ENCODE measurements at places on chromosomes 7 and 10.

- DNase-seq = peak; percentile 9
Measured at GRCh38 chr10:79400146-79401004, 45.0 kb downstream of the ZCCHC24 start.

DNA sequence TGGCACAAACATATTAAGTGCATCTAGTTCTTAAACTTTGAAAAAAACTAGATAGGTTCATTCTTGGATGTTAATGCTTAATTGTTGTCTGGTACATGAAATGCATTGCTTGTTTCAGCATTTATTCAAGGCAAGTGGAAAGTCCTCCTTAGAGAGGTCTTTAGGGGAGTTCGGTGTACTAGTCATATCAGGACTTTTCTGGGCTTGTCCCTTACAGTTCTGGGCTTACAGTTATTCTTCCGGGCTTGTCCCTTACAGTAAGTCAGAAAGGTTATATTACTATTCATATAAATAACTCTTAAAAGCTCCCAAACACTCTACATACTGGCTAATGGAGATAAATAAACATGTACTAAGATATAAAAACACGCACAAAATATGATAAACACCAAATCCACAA is 61.6 kb upstream of the MRLN start:
- no peak for DNase-seq

- DNase-seq = no peak
Measured at GRCh38 chr10:72058989-72059842, 29.1 kb downstream of the SPOCK2 start.

GRCh38 chr10:36358736-36359135 is 716.6 kb upstream of the FZD8 start:
- DNase-seq = no peak

DNA sequence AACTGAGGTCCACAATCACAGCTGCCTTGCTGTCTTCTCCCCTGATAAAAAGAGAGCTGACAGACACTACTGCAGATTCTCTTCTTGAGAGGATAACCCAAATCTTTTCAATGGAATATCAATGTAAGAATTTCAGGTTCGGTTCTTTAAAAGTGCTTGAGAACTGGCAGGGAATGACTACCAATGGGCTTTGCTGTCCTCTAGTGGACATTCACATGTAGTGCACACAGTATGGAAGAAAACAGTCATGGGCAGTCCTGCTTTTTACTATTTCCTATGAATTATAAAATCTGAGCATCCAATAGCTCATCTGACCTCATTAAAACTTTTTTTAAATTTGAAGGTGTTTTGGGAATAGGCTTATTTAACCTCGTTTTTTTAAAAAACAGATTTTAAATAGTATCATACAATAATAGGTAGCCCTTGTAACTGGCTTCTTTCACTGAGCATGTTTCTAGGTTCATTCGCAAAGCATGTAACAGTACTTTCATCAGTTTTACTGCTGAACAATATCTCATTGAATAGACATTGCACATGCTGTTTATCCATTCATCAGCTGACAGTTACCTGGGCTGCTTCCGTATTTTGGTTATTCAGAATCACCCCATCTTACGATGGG is 18.3 kb downstream of the FZD9 start:
- DNase-seq = no peak

GRCh38 chr7:27185013-27185853 is at the start of gene HOXA11:
Gene HOXA11 (minus strand): TSS chr7:27185232. CDS start chr7:27185144, 88 bp downstream.
- no peak for DNase-seq

- DNase-seq = no peak
Measured at GRCh38 chr10:69374931-69375306, 41.8 kb downstream of the TACR2 start.

DNA sequence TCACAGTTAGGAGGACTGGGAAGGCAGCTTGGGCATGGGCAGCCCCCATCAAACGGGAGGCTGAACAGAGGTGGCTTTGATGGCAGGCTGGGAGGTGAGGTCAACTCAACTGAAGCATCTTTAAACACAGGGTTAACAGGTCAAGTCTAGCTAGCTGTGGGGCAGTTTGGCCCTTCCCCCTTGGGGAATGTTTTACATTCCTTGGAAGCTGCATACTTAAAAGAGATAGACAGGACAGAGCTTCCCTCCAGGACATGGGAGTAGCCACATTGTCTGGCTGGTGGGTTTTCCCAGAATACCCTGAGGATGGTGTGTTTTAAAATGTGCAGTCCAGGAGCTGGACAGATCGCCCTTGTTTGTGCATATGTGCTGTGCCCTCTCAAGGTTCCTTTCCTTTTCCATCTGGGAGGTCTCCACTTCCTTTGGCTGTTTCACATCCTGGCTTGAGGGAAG is 6.8 kb upstream of the RASSF4 start:
- DNase-seq = no peak

- DNase-seq = no peak
Measured at GRCh38 chr10:118422241-118422640, 80.1 kb upstream of the FAM204A start.

GRCh38 chr7:114823290-114823689 is 98.6 kb upstream of the MDFIC start:
- DNase-seq = no peak

- no peak for DNase-seq
Measured at GRCh38 chr7:73831834-73832651, 1.2 kb downstream of the CLDN4 start.

DNA sequence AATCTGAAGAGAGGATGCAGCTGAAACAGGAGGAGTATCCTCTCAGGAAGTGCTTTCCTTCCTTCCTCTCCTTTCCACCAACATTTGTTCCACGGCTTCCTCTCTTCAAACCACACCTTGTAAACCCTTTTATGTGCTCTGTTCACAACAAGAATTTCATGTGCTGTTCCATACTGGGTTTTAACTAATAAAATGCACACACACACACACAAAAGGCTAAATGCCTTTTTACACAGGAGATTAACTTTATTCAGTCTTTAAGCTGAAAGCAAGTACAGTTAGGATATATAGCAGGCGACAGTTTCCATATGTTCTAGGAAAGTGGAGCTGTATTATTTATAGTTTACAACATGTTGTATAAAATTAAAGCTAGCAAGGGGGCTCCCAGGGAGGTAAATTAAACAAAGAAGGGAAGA is 106.7 kb downstream of the REEP3 start:
- DNase-seq = no peak

- no peak for DNase-seq
Measured at GRCh38 chr7:148303295-148304082, 287.1 kb upstream of the C7orf33 start.

DNA sequence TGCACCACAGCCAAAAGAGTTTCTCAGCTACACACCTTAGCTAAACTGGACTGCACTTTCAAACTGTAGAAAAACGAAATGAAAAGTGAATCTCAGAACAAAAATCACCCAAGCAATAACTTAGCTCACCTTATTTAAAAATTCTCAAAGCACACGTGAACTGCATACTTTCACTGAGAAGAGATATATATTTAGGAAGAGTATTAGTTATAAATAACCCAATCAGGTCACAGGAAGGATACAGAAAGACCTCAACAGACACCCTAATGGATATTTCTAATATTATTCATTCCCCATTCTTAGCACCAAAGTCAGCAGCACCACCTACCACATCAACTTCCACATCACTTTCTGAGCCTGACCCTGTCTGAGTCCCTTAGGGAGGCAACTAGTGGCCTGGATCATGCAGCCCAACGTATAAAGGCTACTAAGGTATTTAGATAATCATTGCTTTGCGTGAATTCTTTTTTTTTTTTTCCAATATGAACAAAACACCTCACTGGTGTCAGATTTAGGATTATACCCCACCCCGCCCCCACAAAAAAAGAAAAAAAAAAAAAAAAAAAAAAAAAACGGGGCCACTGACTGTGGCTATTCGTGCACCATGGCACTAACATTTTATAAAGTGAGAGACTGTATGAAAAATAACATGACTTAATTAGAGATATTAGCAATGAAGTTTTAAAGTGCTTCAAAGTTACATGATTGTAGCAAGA is 2.6 kb downstream of the ABI1 start:
- DNase-seq = no peak

DNA sequence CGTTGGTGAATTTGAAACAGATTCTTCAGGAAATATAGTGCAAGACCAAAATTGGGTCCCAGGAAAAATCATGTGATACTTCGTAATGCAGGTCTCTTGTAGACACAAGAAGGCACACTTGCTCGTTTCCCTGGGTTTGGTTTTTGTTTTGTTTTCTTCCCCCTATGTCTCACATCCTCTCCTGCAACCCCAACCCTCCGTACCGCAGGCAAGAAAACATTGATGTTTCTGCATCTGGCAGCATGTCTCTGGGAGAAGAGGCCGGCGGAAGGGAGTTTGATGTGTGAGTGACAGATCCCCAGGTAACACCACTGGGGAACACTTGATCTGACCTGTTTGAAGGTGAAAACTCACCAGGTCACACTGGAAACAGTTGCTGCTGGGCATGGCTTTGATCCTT is 718.5 kb downstream of the AUTS2 start:
- no peak for DNase-seq

DNA sequence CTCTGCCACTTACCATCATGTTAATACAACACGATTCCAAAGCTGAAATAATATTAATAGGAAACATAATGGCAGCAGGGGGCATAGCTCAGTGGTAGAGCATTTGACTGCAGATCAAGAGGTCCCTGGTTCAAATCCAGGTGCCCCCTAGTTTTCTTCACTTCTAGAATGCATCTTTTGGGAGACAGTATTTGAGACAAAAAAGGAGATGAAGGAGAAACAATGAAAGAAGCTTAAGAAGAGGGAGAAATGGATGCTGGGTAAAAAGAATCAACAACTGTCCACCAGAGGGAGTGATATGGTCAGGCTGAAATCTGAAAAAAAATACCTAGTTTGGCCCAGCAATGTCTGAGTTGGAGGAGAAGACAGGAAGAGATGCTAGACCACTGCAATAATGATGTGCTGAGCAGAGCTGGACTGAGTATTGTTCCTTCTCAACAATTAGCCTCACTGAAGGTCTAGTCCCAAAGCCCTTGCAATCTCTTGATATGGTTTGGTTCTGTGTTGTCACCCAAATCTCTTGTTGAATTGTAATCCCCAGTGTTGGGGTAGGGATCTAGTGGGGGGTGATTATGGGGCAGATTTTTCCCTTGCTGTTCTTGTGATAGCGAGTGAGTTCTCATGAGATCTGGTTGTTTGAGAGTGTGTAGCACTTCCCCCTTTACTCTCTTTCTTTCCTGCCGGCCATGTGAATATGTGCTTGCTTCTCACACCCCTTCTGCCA is 48.3 kb downstream of the ZNF783 start:
- no peak for DNase-seq

DNA sequence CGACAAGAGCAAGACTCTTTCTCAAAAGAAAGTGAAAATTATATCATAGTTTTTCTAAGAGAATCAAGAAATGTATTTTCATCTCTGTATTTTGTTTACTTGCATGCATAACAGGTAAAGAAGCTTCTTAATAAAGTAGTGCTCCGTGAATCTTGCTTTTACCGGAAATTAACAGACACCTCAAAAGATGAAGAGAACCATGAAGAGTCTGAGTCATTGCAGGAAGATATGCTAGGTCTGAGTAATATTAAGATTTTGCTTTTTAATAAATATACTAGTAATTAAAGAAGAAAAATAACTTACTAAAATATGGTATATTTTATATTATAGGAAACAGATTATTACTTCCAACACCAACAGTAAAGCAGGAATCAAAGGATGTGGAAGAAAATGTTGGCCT is 39.5 kb upstream of the STOX1 start:
- DNase-seq = no peak

- no peak for DNase-seq
Measured at GRCh38 chr10:1601406-1601805, 135.9 kb downstream of the ADARB2 start.

Data from activated CD4-positive, CD25-positive, alpha-beta regulatory T cell treated with anti-CD3 and anti-CD28 coated beads, Interleukin-2, amount 50 U/mL, for 16 hours (primary cell).